ENCODE measurements at places on chromosomes 16 and 17. TPM values are rescaled to one million over a fixed set of nuclear protein-coding genes. Genes with fewer than 3 reads are reported as not detected.

The BICDL2 gene
- not detected for polyA plus RNA-seq

The GRN gene
- polyA plus RNA-seq: 353 TPM

- DNase-seq: no peak
Measured at GRCh38 chr16:55021595-55022475, 91.2 kb downstream of the IRX5 start.

GRCh38 chr17:45225051-45225700 lies 3.5 kb downstream of the FMNL1 start:
- no peak for DNase-seq

DNA sequence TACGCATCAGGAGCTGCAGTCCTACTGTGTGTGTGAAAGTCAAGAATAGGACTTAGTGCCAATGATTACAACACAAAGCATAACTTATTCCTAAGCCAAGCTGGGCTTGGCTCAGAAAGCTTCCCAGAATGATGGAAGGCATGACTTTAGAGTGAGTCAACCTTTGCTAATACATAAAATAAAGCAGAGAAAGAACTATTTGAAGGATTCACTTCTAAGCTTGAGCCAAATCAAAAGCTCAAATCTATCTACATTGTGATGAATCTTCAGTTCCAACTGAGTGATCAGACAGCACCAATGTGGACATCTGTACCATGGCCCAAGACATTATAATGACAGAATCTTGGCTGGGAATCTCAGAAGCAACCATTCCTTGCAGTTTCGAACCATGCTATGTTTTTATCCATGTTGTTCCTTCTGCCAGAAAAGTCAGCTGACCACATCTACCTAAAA lies 41.4 kb downstream of the SMG6 start:
- no peak for DNase-seq

GRCh38 chr17:81917565-81918332 lies at the start of gene SIRT7:
Gene SIRT7, minus strand, starts transcription at chr17:81918176. Its CDS starts 45 bp downstream, at chr17:81918131.
- DNase-seq: peak; percentile 75
